ENCODE measurements at places on chromosomes 4 and X.
A peak's percentile ranks its signal among the peaks of the same experiment; 100 is the strongest.

DNA sequence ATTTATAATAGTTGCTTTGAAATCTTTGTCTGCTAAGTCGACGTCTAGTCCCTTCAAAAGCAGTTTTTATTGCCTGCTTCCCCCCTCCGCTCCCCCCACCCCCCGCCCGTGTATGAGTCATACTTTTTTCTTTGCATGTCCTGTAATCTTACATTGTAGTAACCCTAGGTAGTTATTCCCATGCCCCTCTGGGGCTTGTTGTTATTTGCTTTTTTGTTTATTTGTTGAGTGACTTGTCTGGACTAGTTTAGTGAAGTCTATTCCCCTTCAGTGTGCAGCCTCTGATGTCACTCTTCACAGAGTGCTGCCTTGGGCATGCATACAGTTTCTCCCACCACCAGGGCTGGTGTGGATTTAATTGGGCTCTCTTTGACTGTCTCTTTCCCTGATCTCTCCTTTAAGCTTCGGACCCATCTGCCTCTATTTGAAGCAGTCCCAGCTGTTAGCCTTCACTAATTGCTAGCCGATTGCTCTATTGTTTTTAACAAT lies 86.2 kb downstream of the PPEF1 start:
- DNase-seq = peak; percentile 43

DNA sequence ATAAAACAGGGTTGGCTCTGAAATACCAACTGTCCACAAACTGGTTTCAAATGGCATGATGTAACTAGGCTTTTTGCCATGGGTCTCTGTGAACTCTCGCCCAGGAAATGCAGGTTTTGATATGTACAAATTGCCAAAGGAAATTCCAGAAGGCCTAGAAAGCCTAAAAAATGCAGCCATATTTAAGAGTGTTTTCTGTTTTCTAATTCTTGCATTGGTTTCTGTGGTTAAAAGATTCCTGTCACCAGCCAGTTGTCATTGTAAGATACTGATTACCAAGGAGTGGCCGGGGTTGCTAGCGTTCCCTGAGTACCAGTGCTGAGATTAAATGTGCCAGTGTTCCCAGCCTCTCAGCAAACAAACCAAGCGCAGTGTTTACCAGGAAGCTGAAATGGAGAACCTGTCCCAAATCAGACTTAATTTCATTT lies 53.9 kb upstream of the SORBS2 start:
- peak; percentile 87 for DNase-seq

DNA sequence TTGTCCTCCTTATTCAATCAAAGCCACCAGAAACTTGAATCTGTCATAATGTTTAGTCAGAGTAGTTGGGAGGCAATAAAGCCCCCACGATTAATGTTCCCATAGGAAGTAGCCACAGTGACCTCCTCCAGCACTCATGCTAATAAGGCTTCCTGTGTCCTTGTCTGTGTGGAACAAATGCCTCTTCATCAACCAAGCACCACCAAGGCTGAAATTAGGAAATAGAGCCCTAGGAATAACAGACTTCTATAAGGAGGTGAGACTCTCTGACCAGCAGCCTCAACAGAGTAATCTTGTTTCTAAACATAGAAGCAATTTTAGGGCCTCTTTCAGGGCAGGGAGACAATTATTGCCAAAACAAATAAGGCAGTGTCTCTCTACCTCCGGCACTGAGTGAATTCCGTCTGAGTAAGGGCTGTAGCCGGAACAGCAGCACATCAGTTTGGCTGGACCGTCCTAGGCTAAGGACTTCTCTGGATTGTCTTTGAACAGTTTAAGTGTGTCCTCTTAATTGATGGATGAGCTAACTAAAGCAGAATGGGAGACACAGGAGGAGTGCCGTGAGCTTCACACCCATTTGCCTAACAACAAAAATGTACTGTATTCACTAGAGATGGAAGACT lies 329.2 kb upstream of the HAND2 start:
- no peak for DNase-seq

DNA sequence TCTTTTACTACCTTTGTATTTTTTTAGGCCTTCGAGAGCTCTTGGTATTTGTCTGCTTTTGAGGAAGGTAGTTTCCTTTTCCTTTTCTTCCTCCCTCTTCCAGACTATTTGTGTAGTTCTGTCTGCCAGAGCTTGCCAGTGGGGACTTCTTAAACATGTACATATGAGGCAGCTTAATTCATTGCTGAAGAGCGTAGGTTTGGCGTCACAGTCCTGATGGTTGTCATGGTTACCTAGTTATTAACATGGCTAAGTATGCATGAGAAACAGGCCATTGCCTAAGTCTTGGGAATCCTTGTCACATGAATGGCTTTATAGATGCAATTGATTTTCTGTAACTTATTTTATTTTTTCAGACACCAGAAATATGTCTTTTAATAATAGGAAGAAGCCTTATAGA lies 48.5 kb upstream of the ARMCX2 start:
- DNase-seq = no peak

DNA sequence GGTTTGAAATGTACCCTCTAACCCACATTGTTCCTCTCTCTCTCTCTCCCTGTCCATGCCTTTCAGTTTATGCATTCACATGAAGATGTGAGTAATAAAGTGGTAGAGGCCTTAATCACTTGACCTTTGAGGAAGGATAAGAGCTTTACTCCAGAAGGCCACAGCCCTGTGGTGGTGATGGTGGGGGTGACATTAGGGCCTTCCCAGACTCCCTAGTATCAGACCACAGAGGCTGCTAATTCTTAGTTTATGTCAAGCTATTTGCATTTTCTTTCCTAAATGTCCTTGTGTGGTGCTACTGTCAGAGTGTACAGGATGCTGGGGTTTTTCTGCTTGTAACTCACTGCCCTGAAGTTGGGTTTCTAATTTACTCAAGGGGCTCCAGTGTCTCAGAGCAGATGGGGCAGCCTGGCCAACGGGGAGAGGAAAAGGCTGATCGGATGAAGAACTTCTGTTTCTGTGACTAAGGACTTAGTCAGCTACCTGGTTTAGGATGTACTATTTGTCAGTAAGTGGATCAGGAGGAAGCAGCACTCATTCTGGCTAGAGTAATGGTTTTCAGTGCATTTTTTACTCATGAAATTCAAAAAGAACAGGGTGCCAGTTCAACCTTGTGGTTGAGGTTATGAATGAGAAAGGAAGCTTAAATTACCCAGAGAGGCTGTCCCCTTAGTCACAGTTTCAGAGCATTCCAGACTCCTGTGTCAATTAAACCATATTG lies 509.6 kb upstream of the DIPK2B start:
- peak; percentile 83 for DNase-seq

DNA sequence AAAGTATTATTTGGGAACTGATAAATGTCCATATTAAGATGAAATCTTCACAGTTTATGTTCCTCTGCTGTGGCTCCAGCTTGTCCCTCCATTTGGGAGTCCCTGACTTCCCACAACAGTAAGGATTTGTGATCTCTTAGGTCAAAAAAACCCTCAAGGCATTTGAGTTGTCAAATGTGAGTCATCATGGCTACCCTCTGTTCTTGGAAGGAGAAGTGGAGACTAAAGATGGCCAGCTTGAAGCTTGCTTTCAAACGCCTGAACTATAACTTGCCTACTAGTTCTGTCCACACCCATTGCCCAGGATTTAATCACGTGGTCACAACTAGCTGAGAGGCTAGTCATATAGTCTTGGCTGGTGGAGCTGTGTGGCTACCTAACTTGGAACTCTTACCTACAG lies 107.8 kb downstream of the CCNG2 start:
- peak; percentile 48 for DNase-seq

DNA sequence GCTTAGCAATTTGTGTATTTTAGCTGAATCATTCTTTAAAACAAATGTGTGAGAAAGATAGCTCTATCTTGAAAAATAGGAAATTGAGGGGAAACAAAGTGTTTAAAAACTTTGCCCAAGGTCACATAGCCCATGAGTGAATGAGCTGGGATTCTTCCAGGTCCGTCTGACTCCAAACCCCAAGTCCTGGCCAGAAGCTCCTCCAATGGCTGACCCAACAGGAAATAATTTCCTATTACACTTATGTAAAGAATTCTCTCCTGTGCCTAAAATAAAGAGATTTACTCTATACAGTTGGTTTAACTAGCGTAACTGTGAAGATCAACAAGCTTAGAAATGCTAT lies 287.6 kb downstream of the ARHGAP24 start:
- no peak for DNase-seq

GRCh38 chr4:47010912-47011446 lies 17.6 kb upstream of the GABRA4 start:
- DNase-seq = no peak

All from epithelial cell of esophagus (primary cell).